ENCODE measurements at places on chromosomes 13 and 19. TPM values are rescaled to one million over a fixed set of nuclear protein-coding genes. Genes with fewer than 3 reads are reported as not detected.

DNA sequence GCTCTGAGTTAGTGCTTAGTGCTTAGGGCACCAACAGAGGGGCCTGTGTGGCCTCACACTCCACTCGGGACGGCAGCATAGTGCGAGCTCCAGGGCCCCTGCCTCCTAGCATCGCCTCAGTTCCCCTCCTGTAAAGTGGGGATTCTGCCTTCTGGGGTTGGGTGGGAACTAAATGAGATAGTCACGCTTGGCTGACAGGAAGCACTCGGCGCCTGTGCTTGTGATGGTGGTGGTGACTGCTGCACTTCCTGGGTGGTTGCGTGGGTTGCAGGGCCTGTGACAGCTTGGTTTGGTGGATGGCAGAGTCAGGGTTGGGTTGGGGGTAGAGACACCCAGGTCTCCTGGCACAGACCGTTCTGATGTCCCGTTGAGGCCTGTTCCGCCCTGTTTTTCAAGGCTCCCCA is 7.7 kb downstream of the PLEKHF1 start:
- DNase-seq, result no peak

EFNB2 gene
- 6.9 TPM for total RNA-seq

DNA sequence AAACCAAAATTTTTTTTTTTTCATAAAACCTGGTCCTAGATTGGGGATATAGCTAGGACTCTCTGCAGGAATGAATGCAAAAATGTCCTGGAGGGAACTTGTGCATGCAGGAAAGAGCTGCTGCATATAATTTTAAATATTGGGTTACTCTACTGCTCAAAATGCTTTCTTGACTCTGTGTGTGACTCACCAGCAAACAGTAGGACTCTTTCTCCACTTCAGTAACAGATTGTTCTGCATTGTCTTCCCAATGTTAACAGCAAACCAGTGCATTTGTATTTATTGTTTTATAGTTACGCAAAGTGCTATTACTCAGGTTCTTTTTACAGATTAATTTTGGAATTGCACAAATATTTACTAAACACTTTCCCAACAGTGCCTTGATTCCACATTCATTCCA is 163.7 kb upstream of the KL start:
- DNase-seq, result peak; percentile 40

- DNase-seq, result no peak
Measured at GRCh38 chr19:50717891-50718254, 1.7 kb downstream of the SHANK1 start.

GRCh38 chr19:11174336-11174735 is 18.8 kb upstream of the SPC24 start:
- no peak for DNase-seq

DNA sequence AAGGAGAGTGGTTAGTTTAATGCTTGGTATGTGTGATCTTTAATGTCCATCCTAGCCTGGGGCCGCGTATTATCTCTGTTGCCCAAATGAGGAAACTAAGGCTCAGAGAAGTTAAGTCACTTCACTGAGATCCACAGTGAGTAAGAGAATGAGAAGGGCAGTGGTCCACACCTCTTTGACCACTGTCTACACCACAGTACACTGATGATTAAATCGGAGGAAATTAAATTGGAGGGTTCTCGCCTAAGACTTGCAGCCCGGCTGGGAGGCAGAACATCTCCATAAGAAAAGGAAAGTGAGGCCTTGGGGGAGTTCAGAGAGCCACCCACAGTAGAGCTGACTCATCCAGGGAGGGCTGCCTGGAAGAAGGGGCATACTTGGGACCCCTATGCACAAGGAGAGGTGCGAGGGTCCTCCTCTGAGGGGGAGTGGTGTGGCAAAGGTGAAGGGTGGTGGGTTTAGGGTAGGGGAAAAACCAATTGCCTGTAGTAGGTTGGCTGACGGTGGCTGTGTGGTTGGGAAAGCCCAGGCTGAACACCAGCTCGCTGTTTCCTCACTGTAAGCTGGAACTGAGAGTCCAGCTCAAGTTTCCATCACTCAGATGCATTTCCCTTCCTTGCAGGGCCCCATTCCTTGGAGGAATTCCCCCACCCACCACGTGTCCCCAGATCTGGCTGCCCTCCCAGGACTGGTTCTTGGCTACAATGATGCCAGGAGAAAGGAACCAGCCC is 15.0 kb upstream of the DHRS12 start:
- peak; percentile 53 for DNase-seq

DNA sequence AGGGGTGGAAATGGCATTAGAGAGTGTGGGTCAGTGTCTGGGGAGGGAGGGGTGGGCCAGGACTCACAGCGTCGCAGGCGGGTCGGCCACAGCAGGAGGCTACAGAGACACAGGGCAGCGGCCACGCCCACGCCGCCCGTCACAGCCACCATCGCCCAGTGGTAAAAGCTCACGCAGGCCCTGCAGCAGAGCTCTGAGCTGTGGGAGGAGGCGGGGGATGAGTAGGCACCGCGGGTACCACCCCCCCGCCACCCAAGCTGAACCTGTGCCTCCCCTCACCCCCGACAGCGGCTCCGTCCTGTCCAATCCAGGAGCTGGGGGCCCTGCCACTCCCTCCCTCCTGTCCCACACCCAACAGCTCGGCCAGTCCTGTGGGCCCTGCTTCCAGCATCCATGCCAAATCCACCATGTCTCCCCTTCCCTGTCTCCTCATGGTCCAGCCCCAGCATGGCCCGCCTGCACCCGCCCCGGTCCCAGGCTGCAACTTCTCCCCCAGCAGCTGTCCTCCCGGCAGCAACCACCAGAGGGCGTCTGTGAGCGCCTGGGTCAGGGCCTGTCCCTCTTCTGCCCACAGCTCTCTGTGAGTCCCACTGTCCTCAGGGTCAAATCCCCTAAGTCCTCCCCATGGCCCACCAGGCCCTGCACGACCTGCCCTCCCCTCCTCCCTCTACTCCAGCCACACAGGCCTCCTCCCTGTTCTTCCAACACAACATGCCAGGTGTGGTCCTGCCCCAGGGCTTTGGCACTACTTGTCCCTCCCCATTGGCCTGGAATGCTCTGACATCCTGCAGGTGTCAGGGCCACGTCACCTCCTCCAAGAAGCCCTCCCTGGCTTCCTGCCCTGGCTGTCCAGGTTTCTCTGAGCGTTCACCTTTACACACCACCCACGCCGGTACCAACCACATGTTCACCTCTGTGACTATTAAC is 6.0 kb downstream of the TEKTIP1 start:
- peak; percentile 26 for DNase-seq

DNA sequence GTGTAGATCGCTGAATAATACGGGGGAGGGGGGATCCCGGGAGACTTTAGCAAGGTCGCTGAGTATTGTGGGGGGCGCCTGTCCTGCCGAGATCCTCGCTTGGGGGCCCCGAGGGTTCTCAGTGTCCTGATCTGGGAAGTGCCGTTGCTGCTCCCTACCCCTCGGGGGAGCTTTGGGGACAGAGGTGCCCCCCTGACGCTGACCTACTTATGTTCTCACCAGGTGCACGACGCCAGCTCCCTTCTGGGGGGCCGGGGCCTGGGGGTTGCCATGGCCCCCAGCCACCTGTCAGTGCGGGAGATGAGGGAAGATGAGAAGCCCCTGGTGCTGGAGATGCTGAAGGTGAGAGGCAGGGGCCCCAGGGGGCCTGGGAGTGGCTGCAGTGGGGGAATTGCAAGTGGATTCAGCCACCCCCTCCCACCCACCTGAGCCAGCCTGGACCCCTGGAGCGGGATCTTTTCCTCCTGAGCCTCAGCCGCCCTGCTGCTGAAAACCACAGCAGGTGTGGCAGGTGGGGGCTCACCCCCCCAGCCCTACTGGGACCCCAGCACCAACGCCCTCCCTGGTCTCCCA is 537 bp downstream of the NAT14 start:
- DNase-seq, result no peak

UBE2L5 gene
- 0.18 TPM for total RNA-seq

GRCh38 chr19:43561139-43561970 is 14.0 kb downstream of the XRCC1 start:
- DNase-seq, result no peak

DNA sequence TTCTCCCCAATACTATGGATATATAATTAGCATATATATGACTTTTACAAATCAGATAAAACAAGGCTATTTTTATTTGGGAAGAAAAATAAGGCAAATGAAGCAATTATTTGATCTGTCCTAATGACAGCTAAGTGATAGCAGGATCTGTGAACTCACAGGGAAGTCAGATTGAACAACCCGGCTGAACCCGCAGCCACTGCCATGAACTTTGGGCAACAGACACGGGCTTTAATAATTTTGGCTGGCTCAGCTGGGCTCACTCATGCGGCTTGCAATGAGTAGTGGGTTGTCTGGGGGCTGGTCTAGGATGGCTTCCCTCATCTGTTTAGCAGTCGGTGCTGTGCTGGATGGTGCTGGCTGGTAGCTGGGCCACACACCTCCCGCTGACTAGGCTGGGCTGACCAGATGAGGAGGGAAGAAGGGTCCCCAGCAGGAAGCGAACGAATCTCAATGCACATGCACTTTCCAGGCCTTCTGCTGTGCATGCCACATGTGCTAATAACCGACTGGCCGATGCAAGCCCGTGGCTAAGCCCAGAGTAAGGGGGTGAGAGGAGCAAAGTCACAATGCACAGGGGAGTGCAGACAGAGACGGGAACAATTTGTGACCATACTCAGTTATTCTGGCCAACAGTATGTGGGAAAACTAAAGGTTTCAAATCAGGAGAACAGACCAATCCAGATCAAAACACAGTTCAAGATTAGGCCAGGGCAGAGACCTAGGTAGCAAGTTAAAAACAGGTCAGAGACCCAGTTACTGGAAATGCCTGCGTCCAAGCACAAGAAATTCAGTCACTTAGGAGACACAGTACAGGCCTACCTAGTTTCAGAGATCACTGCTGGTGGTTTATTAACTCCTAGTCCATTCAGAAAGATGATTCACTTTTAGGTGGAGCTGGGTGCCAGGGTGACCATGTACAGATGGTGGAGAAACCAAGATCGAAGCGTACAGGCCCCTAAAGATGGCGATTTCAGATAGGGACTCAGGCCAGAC is 22.3 kb downstream of the CRYL1 start:
- no peak for DNase-seq

DNA sequence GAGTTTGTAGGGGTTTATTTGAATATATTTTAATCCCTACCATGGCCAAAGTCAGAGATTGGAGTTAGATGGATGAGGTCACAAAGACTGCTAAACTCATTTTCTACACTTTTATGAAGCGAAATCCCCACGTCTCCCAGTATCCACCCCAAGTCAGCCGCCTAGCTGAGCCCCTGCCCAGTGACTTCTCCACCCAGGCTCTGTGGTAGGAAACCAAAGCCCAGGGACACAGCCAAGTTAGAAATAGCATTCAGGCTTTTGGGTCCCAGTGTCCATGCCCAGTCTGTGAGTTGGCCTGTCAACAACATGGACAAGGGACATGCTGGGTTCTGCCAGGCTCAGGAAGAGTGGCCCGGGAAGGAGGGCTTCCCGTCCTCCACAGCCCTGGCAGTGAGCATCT is 474.0 kb downstream of the FOXO1 start:
- no peak for DNase-seq

DNA sequence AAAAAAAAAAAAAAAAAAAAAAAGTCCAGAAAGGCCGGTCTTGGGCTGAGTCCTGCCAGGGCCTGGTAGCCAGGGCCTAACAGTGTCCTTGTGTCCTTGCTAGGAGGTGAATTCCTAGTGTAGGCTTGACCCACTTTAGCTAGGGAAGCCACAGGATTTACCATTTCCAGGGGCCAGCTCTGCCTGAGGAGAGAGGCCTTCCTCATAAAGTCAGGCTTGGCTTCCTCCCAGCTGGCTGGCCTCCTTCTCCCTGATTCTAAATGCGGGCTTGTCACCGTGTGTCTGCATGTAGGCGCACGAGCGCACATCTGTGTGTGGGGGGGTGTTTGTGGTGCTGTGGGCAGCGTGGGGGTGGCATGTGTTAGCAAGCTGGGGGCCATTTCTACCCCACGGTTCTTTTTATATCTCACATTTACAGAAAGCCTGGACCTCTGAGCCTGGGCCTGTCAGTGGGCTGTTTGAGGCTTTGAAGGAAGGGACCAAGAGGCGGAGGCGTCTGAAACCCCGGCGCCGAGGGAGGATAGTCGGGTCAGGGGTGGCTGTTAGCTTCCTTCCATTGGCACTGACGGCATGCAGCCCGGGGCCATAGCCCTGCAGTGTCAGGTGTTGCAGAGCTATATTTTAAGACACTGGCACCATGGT is 31.7 kb downstream of the IER2 start:
- peak; percentile 64 for DNase-seq

TRIM13 gene
- 22.5 TPM for total RNA-seq

DNA sequence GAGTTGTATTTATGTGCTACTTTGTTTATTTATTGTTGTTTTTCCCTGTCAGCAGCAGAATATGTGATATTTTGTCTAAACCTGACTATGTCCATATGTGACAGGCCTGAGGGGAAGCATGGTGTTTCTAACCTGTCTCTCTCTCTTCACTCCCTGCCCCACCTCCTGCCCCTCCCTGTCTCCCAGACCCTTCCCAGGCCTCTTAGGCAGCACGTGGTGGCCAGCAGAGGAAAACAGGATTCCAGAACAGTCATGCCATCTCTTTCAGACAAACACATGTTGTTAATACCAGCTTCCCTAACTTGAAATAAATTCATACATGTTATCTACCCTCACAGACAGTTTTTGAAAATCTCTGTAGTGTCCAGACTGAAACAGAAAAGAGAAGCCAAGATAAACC is 31.0 kb upstream of the ATP11A start:
- DNase-seq, result peak; percentile 10

DNA sequence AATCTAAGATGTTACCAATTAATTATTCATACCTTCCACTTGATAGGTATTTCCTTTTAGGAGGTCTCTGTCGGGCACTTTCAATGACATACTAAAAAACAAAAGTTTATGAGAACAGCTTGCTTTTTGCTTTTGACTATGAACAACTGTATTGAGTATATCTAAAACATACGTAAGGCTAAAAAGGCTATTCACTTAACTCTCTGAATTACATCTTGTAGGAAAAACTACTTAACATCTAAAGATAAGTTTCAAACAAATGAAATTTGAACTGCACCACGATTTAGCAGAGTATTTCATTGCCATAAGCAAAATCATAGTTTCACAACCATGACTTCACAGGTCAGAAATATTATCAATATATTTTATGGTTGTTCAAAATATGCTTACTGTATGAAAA is 11.6 kb downstream of the SUPT20H start:
- DNase-seq, result no peak

GRCh38 chr13:40409278-40409677 is 257.2 kb downstream of the FOXO1 start:
- no peak for DNase-seq

GRCh38 chr13:34310539-34310938 is 492.6 kb downstream of the RFC3 start:
- DNase-seq, result no peak

GRCh38 chr13:76620036-76620435 is 266.2 kb downstream of the KCTD12 start:
- no peak for DNase-seq

TTC9B gene
- not detected for total RNA-seq

GRCh38 chr19:45294291-45295029 is 28.2 kb downstream of the CKM start:
- no peak for DNase-seq

HRC gene
- total RNA-seq, result not detected

PGLYRP2 gene
- total RNA-seq, result not detected

CPT1C gene
- total RNA-seq, result 14.2 TPM

DNA sequence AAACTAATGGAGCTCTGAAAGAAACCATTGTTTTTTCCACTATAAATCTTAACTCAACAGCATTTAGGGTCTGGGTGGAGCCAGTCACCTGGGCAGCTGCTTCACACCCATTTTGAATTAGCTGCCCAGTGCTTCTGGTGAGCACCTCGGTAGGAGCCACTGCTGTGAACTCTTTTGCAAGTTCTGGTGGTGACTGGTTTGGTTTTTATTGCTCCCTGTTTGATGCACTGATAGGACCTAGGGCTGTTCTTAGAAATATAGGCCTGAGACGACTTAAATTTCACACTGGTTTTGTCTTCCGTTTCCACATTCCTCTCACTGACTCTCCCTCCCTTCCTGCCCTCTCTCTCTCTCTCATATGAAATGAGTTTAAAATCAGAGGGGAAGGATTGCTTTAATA is 103.9 kb downstream of the GGACT start:
- no peak for DNase-seq

All from IMR-90 (cell line).